Liver (tissue), 10 donors: ENCODE measurements at places on chromosomes 4 and X.

- no peak overlapping the region for H3K27ac ChIP-seq
- H3K4me1 ChIP-seq: no peaks in the 10 kb centered on the region
Measured at GRCh38 chr4:5391492-5391891, 316.9 kb downstream of the EVC2 start.

DNA sequence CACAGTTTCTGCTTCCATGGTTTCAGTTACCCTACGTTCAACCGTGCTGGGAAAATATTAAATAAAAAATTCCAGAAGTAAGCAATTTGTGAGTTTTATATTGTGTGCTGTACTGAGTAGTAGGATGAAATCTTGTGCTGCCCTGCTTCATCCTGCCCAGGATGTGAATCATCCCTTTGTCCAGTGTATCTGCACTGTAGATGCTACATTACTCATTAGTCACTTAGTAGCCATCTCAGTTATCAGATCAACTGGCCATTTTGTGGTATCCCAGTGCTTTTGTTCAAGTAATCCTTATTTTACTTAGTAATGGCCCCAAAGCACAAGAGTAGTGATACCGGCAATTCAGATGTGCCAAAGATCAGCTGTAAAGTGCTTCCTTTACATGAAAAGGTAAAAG lies 97.9 kb downstream of the COX18 start:
- H3K4me3 ChIP-seq: no peak overlapping the region
- DNase-seq: no peak
- no peaks in the 10 kb centered on the region for H3K27me3 ChIP-seq
- no peaks in the 10 kb centered on the region for H3K4me1 ChIP-seq

- no peak overlapping the region for H3K4me3 ChIP-seq
- H3K4me1 ChIP-seq: peaks cover 4% of the 10 kb centered on the region
- H3K36me3 ChIP-seq: no peaks in the 10 kb centered on the region
- peak overlapping the region; percentile 27 for H3K27ac ChIP-seq
- no peak for DNase-seq
Measured at GRCh38 chrX:41384051-41384705, 50.2 kb downstream of the DDX3X start.

DNA sequence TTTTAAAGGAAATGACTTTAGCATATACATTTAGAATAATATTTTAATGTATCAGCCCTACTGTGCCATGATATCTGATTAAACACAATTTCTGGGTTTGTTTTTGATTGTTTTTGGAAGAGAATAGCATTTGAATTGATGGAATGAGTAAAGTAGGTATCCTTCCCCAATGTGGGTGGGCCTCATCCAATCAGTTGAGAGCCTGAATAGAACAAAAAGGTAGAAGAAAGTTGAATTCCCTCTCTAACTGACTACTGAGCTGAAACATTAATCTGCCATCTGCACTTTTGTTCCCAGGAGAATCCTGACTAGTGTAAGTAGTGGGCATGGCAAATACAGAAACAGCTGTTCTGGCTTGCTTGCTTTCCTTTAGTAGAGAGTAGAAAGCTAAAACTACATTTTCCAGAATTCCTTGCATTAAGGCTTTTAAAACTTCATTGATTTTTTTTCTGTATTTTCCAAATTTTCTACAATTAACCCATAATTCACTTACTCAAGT lies 9.7 kb upstream of the SEC24D start:
- no peaks in the 10 kb centered on the region for H3K36me3 ChIP-seq
- H3K27me3 ChIP-seq: no peaks in the 10 kb centered on the region
- H3K27ac ChIP-seq: no peak overlapping the region
- no peak overlapping the region for H3K4me3 ChIP-seq

DNA sequence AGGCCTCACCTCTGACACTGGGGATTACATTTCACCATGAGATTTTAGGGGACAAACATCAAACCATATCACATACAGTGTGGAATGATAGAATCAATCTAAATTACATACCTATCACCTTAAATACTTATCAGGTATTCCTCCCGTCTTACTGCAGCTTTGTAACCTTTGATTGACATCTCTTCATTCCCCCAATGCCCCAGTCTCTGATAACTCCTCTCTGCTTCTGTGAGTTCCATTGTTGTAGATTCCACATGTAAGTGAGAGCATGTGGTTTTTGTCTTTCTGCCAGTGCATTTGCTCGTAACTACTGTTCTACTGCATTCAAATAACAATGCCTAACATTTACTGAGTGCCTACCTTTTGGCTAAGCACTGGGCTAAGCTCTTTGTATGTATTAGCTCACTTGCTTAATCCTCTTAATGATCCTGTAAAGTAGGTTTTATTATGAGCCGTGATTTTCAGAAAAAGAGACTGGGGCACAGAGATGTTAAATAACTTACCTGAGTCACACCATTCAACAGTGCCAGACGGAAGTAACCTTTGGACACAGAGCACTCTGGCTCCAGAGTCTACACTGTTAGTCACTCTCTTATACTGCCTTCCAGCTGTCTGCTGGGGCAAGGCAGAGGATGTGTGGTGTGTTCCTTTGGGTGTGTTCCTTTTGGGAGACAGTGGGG lies 63.7 kb upstream of the ESX1 start:
- no peaks in the 10 kb centered on the region for H3K27me3 ChIP-seq
- no peaks in the 10 kb centered on the region for H3K36me3 ChIP-seq
- no peak for DNase-seq
- H3K4me1 ChIP-seq: no peaks in the 10 kb centered on the region
- no peak overlapping the region for H3K4me3 ChIP-seq

DNA sequence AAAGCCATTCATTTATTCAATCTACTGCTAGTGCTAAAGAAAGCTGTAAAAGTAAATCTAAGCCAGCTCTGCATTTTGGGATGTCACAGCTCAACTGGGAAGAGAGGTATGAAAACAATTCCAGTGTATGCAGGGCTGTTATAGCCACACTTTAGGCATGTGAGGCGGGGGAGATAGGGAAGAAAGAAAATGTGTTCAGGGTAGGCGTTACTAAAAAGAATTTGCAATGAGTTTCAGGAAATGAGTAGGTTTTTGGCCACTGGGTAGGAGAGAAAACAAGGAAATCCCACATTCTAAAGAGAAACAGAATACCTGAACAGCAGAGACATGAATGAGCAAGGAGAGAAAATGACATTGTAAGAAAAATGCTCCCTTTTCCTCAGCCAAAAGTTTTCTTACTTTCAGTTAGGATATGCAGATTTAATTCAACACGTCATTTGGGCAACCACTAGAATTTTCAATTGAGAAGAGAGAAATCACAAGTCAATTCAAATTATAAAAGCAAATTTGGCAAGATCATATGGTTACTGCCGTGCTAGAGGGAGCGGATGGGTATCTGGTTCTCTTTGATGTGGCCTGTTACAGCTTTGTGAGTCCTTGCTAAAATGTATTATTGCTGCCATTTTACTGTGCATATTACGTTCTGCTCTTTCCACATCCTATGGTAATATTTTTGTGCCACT lies 226.3 kb downstream of the KCNIP4 start:
- H3K27ac ChIP-seq: no peak overlapping the region
- DNase-seq: no peak
- H3K4me1 ChIP-seq: no peaks in the 10 kb centered on the region
- H3K36me3 ChIP-seq: no peaks in the 10 kb centered on the region

DNA sequence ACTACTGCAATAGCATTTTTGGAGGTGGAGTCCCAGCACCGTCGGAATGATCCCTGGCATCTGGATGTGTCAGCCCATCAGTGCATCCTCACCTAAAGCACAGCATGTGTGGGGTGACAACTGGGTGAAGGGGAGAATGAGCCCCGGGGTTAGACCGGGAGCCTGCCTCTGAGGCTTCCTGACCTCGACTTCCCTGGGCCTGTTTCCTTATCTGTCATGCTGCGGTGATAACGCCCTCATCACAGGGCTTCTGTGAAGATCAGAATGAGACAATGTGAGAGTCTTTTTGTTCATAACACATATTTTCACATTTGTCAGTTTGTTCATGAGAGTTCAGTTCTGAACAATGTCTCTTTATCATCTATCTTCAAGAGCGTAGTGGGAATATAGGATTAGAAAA lies 31.1 kb upstream of the PDLIM3 start:
- no peaks in the 10 kb centered on the region for H3K4me1 ChIP-seq
- no peak overlapping the region for H3K4me3 ChIP-seq
- no peaks in the 10 kb centered on the region for H3K27me3 ChIP-seq
- DNase-seq: no peak
- no peaks in the 10 kb centered on the region for H3K36me3 ChIP-seq
- peak overlapping the region; percentile 45 for H3K27ac ChIP-seq
